ENCODE measurements at places on chromosomes 6 and 20.

DNA sequence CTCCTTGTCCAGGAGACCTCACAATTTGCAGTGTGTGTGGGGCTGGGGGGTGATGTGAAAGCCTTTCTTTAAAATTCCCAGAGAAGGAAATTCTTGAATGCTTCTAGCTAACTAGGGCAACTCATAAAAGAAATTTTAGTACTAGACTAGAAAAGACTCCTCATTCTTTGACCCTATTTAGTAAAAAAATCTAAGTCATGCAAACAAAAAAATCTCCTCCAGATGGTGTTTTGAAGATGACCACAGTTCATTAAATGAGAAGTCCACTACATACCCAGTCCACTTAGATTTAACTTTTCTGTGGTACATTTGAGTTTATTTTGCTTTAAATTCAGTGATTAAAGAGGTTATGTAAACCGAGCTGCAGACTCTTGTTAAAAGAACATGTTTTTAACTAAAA lies 67.5 kb downstream of the NDUFAF5 start:
- no peak for DNase-seq

GRCh38 chr6:14861491-14861943 lies 384.4 kb upstream of the JARID2 start:
- no peak for DNase-seq

DNA sequence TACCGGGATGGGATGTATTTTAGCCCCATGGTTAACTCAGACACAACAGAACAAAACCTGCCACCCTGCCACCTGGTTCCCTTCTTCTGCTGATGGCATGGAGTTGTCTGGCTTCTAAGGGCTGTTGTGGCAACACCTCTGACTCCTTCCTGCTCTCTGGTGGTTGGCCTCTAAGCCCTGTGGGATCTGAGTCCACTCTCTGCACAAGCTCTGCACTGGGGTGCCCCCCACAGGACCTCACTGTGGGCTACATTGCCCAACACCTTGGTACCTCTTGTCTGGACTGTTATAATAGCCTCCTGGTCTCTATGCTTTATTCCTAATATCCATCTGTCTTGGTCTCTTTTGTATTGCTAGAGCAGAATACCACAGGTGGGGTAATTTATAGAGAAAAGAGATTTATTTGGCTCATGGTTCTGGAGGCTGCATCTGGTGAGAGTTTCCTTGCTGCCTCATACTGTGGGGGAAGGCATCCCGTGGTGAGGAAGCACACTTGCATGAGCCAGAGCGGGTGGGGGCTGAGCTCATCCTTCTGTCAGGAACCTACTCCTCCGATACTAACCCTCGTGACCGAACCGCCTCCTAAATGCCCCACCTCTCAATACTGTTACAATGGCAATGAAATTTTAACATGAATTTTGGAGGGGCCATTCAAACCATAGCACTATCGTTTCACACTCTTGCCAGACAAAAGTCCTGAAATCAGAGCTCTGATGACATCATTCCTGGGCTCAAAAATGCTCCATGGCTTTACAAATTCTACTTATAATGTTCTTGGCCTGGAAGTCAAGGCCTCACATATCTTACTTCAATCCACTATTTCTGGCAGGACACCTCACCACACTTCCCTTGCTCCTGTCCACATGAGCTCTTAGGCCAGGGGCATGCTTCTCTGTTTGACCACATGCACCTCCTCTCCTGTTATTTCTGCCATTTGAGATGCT lies 127.2 kb downstream of the PAX1 start:
- no peak for DNase-seq

- DNase-seq = no peak
Observed at GRCh38 chr6:151071295-151071694, 168.5 kb upstream of the AKAP12 start.

- no peak for DNase-seq
Observed at GRCh38 chr20:51525241-51526105, 17.0 kb downstream of the NFATC2 start.

DNA sequence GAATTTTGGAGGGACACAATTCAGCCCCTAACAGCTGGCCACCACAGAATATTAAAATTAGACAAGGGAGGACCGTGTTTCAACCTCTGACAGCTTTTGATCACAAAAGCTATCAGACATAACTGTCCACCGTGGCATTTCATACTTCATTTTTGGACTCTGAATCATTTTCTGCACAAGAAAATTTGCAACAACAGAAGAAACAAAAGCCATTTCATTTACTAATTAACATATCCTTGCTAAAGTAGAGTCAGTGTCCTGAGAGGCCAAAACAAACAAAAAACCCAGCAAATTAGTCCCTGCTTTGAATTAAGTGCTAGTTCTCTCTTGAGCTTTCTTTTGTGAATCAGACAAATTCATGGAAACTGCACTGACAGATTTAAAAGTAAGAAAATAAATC lies 17.6 kb upstream of the COL12A1 start:
- DNase-seq = no peak

Measured in RWPE1 (cell line).